Activated naive CD4-positive, alpha-beta T cell treated with anti-CD3 and anti-CD28 coated beads, Interleukin-2, amount 10 ng/mL, durations not matched to agents 7 days and 5 days (primary cell): ENCODE measurements at places on chromosomes 2 and 18.

- no peaks in the 10 kb centered on the region for H3K4me1 ChIP-seq
- DNase-seq, result no peak
- H3K36me3 ChIP-seq, result no peaks in the 10 kb centered on the region
- peaks cover 10% of the 10 kb centered on the region for H3K27me3 ChIP-seq
- no peak overlapping the region for H3K4me3 ChIP-seq
Observed at GRCh38 chr2:8189316-8189715, 492.5 kb upstream of the ID2 start.

GRCh38 chr2:101675512-101675911 lies 22.0 kb upstream of the MAP4K4 start:
- no peak overlapping the region for H3K27ac ChIP-seq
- DNase-seq, result no peak
- peaks cover 8% of the 10 kb centered on the region for H3K4me1 ChIP-seq
- no peak overlapping the region for H3K4me3 ChIP-seq

GRCh38 chr2:206085742-206086445 lies at the start of gene INO80D:
Gene INO80D (minus strand): TSS chr2:206086174. CDS start chr2:206063016, 23,158 bp downstream.
- H3K36me3 ChIP-seq, result peaks cover 21% of the 10 kb centered on the region
- no peaks in the 10 kb centered on the region for H3K27me3 ChIP-seq
- peak; percentile 86 for DNase-seq
- peak within 1 kb of the TSS; percentile 99 for H3K4me3 ChIP-seq

- no peak overlapping the region for H3K27ac ChIP-seq
- no peaks in the 10 kb centered on the region for H3K36me3 ChIP-seq
- H3K4me1 ChIP-seq, result no peaks in the 10 kb centered on the region
- no peak overlapping the region for H3K4me3 ChIP-seq
- H3K27me3 ChIP-seq, result peaks cover 3% of the 10 kb centered on the region
Observed at GRCh38 chr2:222992137-222992536, 59.9 kb upstream of the KCNE4 start.

DNA sequence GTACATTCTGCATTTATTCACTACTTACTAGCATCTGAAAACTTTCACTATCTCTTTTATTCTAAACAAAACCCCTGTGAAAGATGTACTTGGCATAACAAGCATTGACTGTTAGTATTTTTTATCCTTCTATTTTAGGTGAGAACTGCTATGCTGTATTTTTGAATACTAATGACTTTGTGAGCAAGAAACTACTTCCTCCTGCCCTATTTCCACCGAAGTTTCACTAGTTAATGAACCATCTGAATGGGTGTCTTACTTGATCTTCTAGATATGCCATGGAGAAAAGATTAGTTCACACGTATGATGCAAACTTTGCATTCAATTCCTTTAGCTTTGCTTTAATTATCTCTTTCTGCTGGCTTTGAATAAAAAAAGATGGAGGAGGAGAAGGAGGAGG lies 68.1 kb downstream of the EPHA4 start:
- H3K36me3 ChIP-seq, result peaks cover 26% of the 10 kb centered on the region
- H3K27me3 ChIP-seq, result peaks cover 11% of the 10 kb centered on the region
- H3K4me3 ChIP-seq, result no peak overlapping the region
- H3K4me1 ChIP-seq, result peaks cover 21% of the 10 kb centered on the region
- no peak overlapping the region for H3K27ac ChIP-seq
